ENCODE measurements at places on chromosomes 1 and 21.
A peak's percentile ranks its signal among the peaks of the same experiment; 100 is the strongest.

GRCh38 chr21:45748593-45748992 lies 105.1 kb downstream of the PCBP3 start:
- DNase-seq: no peak

GRCh38 chr1:39214998-39215873 lies 10.7 kb downstream of the MACF1 start:
- DNase-seq: peak; percentile 75

GRCh38 chr1:45331436-45332345 lies 5.0 kb downstream of the HPDL start:
- no peak for DNase-seq

- no peak for DNase-seq
These were observed 442.6 kb downstream of the DSCAM start for GRCh38 chr21:40404396-40404800.

DNA sequence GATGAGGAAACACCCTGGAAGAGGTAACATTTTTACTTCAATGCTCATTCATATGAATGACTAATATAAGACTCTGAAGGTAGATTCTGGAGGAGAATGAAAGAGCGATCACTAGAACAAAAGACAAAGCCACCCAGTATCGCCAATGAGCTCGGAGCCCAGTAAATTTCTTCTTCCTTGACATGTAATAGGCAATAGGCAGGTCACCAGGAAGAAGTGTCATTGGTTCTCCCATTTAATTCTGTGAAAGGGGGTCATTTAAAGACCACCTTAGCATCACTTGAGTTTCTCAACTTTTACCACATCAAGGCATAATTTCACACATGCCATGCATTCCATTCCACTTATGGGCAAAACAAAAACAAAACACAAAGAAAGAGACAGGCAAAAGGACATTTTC lies 7.9 kb downstream of the TNFSF18 start:
- DNase-seq: no peak

GRCh38 chr1:3891329-3891865 lies 8.7 kb downstream of the C1orf174 start:
- DNase-seq: no peak

GRCh38 chr1:20660847-20661206 lies 342 bp downstream of the DDOST start:
- DNase-seq: peak; percentile 21

DNA sequence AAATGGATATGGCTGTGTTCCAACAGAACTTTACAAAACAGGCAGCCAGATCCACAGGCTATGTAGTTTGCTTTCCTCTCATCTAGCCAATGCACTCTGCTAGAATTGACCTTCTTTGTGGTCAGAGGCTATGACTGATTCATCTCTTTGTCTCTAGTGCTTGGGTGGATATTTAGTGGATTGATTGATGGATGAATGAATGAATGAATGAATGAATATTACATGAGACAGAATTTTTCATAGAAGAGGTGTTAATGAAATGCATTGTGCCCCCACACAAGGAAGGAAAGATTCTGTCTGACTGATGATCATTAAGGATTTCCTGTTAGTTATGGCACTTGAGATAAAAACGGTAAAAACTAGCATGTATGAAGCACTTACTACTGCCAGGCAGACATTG lies 50.5 kb upstream of the ZYG11A start:
- DNase-seq: peak; percentile 15

DNA sequence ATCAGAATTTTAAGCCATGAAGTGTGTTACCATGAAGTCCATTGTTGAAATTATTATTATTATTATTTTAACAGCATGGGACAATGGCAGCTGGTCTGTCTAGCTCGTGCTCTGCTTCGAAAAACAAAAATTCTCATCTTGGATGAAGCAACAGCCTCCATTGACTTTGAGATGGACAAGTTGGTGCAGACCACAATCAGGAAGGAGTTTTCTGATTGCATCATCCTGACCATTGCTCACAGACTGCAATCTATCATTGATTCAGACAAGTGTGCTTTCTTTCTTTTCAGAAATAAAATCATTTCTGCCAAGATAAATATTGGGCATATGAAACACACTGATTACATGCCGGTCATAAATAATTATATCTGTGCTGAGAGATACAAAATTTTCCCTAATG lies 21.0 kb downstream of the HSPA13 start:
- peak; percentile 56 for DNase-seq

- no peak for DNase-seq
These were observed 90.2 kb downstream of the PBX1 start for GRCh38 chr1:164649146-164649545.

DNA sequence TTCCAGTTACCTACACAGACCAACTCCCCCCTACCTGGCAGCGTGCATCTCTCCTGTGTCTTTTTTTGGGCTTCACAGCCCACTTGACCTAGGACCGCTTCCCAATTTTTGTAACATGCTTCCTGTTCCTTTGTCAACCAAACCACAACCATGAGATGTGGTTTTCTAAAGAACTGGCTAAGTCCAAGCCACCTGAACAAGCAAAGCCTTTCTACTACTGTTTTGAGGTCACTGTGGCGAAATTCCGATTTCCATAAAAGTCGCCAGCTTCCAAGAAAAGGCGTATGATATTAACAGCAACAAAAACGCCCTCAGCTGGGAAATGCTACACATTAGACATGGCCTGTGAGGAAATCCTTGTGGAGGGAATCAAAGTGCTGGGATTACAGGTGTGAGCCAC lies 12.7 kb upstream of the AK2 start:
- peak; percentile 86 for DNase-seq

DNA sequence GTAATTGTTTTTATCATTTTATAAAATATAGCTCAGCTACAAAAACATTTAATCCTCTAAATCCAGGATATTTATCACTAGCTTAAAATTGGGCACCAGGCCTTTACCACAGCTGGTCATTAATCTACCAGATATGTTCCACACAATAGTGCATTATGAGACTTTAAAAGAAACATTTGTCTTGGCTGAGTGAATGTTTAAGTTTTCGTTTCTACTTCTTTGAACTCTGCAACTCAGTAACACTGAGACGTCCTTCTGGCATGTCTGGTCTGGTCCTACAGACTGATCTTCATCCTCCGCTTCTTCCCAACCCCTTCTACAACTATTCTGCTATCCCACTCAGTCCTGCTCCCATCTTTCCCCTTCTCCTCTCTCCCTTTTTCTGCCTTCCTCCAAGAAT lies 296.2 kb downstream of the NEGR1 start:
- no peak for DNase-seq

GRCh38 chr1:97781762-97782337 lies 139.0 kb downstream of the DPYD start:
- no peak for DNase-seq

GRCh38 chr1:205271277-205271676 lies 43.5 kb downstream of the TMCC2 start:
- no peak for DNase-seq

DNA sequence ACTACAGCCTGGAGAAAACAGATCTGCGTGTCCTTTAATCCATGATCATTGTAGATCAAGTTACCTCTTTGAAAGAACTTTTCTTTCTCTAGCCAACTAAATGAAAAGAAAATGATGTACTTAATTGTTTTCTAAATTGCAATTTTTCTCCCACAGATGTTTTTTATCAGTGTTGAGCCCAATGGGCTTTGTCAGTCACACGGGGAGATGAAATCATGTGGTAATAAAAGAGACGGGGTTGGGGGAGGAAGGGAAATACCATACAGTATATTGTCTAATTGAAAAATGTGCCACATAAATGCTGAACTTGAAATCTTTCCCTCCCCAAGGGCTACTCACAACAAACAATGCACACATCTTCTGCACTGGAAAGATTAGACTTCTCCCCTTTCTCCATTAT lies 58.4 kb downstream of the NTMT2 start:
- DNase-seq: no peak

DNA sequence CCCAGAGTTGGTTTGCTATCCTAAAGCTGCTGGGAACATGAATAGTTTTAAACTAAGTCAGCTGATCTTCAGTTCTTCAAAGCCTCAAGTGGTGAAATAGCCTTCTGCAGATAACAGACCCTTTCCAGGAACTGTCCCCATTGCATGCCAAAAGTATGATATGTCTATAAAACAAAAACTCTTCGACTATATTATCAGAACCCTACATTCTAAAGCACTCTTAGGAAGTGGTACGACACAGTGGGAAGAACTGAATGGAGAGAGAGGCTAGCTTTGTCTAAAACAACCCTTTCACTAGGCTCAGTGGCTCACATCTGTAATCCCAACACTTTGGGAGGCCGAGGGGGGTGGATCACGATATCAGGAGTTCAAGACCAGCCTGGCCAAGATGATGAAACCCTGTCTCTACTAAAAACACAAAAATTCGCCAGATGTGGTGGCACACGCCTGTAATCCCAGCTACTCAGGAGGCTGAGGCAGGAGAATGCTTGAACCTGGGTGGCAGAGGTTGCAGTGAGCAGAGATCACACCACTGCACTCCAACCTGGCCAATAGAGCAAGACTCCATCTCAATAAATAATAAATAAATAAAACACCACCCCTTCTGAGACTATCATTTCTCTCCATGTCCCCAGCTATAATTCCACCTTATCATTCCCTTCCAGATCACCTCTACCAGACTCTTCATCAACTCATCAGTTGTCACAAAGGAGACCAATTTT lies 2.2 kb upstream of the FRRS1 start:
- no peak for DNase-seq

DNA sequence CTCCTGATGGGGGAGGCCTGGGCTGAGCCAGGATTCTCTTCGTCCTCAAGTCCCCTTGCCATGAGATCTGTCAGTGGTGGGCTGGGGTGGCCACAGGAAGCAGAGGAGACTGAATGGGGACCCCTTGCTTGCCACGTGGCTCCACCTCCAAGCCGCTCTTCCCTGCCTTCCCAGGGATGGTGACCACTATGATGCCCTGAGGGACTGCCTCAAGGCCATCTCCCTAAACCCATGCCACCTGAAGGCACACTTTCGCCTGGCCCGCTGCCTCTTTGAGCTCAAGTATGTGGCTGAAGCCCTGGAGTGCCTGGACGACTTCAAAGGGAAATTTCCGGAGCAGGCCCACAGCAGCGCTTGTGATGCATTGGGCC lies 20.9 kb upstream of the TMEM222 start:
- DNase-seq: no peak

- no peak for DNase-seq
These were observed 288.4 kb upstream of the RGS18 start for GRCh38 chr1:191869790-191870312.

DNA sequence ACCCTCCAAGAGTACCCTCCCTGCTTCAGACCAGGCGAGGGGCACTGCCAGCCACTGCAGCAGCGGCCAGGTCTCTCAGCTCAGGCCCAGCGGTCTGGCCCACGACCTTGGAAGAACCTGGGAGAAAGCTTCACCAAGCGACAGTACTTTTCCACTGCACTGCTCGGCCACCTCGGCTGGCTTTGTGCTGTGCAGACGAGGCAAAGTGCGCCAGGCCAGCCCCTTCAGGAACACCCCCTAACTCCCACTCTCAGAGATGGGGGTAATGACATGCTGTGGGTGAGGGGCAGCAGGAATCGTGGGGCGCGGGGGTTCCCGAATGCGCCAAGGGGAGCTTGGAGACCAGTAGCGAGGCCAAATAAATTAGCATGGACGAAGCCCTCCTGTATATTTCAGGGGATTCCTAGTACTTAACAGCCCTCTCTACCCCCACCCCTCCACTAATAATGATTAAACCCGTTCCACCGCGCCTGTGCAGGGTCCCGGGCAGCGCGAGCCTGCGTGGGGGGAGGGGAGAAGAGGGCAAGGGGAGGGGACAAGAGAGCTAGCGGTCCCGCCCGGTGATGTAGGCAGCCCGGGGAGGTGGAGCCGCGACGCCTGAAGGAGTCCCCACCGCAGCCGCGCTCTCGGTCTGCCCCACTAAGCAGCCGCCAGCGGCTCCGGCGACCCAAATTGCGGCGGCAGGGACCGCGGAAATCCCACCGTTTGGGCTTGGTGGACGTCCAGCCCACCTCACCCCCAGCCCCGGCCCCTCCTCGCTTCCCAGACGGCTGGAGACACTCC lies at the start of gene FAM43B:
TSS of gene FAM43B (plus strand) at position 629 of the 783 bp plus-strand sequence. CDS start 401 bp downstream, outside the sequence.
- no peak for DNase-seq

GRCh38 chr1:2566101-2567045 lies 10.2 kb downstream of the TNFRSF14 start:
- DNase-seq: no peak

GRCh38 chr1:184810735-184811343 lies 56.2 kb upstream of the EDEM3 start:
- DNase-seq: no peak

GRCh38 chr1:242886137-242886536 lies 361.6 kb upstream of the PLD5 start:
- no peak for DNase-seq

DNA sequence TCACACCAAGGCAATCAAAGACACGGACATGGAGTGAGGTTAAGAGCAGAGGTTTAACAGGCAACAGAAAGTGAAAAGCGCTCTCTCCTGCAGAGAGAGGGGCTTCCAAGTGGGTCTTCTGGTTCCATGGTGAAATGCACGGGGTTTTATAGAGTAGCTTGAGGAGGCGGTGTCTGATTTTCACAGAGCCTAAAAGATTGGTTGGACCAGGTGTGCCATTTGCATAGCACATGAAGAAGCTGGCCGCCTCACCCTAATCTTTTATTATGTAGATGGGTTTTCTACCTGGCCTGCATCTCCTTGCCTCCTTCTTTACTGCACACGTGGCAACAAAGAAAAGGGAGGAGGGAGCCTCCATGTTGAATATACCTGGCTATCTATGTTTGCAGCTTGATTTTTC lies 197.3 kb downstream of the RYR2 start:
- DNase-seq: no peak

DNA sequence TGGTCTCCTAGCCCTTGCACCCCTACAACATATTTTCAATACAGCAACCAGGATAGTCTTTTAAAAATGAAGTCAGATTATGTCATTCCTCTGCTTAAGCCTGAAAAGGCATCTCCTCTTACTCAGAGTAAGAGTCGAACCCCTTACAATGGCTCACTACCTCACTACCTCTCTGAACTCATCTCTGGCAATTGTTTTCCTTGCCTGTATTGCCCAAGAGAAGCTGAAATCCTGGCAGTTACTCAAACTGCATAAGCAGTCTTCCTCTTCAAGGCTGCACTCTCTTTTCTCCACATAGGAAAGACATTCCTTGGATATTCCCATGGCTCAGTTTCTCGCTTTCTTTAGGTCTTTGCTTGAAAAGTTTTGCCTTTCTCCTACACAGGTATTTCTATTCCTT lies 22.7 kb downstream of the CLDN8 start:
- no peak for DNase-seq

- DNase-seq: peak; percentile 11
These were observed 725 bp downstream of the RTCA start for GRCh38 chr1:100266741-100267140.

DNA sequence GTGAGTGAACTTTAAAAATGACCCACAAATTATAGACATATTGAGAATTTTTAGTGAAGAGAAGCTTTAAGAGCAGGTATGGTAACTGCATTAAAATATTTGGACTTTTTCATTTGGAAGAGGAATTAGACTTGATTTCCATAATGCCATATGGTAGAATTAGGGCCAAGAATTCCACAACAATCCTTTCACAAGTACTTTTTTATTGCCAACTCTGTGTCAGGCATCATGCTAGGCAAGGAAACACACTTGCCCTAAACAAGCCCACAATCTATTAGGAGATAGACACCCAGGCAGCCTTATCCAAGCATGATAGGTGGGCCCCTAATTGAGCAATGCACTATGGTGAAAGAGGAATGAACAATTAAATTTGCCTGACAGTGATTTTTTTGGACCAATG lies 353.0 kb downstream of the TGFB2 start:
- no peak for DNase-seq

GRCh38 chr1:75430526-75430925 lies 180.4 kb downstream of the SLC44A5 start:
- no peak for DNase-seq

Data from KBM-7 (cell line).